SW 1271 (cell line): ENCODE measurements at places on chromosomes 4 and X.

- no peak for DNase-seq
Measured at GRCh38 chr4:128601991-128602695, 207.4 kb upstream of the JADE1 start.

DNA sequence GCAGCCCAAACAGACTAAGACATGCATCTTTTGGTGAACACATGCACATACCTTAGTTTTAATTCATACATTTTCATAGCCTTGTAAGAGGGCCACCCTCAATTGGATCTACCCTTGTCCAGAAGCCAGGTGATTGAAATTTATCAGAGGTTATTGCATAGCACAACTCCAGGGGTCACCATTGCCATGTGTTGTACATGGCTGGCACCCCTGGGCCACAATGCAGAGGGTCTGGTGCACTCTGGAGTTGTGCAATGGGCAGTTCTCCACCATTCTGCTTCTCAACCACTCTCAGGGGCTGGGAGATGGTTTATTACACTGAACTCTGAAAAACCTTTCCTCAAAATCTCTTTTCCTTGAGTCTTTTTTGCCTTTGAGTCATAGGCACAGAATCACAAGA is 184.4 kb upstream of the CXorf66 start:
- no peak for DNase-seq

DNA sequence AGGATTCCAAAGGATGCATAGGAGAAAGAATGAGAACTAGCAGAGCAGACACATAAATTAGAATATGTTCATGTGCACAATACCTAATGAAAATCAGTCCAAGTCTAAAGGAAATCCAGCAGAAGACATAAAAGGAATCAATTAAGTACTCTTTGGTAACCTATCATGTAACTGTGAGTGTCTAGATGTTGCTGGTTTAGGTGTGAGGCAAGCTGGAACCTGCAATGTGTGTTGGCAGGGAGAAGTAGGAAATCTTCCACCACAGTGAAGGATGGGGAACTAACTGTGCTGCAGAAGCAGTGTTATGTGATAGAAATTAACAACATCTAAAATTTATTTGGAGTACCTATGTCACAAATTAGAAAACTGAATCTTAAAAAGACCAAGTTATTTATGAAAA is 330.8 kb upstream of the DKK2 start:
- DNase-seq: no peak

- no peak for DNase-seq
Measured at GRCh38 chrX:13094374-13094773, 50.0 kb upstream of the FAM9C start.

DNA sequence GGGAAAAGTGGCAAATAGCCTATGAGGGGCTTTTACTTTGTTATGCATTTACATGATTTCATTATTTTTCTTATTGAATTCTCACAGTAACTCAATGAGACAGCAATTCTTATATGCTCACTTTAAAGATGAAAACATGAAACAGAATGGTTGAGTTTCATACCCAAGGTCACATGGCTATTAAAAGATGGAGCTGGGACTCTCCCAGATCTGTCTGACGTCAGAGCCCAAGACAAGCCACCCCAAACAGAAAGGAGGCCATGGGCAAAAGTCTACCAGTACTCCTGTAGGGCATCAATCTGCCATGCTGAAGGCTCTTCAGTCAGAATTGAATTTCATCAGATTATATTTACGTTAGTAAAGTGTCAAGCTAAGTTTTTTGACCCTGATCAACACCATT is 13.2 kb downstream of the HSD17B11 start:
- DNase-seq: no peak

DNA sequence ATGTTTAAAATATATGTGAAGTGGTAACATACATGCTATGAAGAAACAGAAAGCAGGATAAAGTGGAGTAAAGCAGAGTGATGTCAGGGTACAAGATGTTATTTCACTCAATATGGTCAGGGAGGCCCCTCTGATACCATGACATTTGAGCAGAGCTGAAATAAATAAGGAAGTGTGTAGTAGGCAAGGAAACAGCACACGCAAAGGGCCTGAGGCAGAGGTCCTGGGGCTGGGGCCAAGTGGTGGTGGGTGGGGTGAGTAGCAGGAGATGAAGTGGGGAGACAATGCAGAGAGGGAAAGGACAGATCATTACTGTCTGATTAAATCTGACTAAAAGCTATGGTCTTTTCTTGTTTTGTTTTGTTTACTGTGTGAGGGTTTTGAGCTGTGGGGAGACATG is 61.1 kb downstream of the FAM13A start:
- DNase-seq: no peak

- DNase-seq: no peak
Measured at GRCh38 chrX:53481093-53481492, 46.9 kb upstream of the HSD17B10 start.

DNA sequence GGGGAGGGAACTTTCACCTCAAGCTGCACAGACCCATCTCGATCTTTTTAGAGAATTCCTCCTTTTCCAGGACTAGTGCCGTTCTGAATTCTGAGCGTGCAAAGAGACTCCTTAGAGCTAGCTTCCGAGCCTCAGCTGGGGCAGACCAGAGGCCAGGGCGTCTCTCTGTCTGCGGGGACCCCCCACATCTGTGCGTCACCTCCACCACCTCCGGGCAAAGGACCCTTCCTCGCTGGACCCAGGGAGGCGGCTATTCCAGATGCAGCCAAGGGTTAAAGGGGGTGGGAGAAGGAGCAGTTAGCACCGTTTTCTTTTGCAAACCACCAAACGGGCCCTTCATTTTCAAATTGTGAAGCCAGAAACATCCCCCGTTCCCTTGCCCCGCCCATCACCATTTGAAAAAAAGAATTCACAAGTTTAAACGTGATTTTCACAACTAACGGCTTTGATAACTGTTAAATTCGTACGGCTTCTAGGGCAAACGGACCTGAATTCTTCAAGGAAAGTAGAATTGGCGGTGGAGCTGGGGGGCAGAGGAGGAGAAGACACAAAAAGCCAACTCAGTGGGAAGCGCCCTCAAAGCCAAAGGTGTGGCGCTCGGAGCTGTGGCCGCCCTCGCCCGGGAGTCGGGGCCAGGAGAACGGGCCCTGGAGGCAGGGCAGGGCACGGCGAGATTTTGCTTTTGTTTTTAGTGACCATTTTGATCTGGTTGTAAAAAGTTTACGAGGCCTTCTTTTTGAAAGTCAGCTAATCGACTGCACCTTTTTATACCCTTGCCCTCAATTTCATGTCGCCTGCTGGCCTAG is 3.3 kb upstream of the PDGFRA start:
- DNase-seq: no peak

DNA sequence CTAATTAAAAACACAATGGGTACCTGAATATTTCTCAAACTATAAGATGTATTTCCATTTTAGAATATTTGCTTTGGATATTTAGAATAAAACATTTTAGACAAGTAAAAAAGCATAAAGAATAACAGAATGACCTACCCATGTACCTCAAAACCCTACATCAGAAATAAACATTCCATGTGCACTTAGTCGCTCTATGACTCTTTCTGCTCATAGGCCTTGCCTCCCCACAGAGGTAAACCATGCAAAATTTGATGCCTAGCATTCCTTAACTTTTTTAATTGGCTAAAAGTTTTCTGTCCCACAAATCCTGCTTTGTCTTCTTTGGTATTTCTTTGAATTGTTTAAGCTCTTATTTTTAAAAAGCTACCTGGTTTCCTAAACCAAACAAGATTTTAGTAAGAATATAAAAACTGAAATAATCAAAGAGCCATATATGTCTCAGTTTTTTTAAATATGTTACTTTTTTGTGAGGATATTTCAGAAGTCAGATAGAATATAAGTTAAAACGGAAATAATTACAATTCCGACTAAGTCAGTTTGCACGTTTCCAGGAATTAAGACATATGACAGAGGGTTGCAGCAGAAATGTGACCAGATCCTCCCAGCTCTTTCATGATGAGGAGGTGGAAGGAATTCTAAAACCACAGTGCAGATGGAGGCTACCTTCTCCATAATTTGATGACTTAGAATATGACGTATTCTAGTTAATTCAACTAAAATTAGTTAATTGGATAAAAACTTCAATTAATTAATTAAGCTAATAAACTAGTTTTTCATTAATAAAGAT is 102.5 kb downstream of the FIP1L1 start:
- DNase-seq: no peak

GRCh38 chr4:171629182-171629581 is 184.0 kb upstream of the GALNTL6 start:
- no peak for DNase-seq

DNA sequence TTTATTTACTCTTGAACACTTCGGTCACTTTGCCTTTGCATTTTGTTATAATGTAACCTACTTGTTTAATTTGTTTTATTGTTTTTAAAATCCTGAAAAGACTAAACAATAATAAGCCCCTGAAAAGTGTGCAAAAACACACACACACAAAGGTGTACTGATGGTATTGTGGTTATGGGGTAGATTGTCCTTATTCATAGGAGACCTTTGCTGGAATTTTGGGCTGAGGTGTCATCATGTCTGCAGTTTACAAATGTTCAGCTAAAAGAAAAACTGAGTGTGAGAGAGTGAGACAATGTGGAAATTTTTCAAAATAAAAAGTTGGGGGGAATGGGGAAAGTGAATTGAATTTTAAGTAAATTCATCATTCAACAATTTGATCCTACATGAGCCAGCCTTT is 174.9 kb downstream of the QDPR start:
- no peak for DNase-seq

- peak; percentile 42 for DNase-seq
Measured at GRCh38 chrX:45769761-45770582, 569.3 kb upstream of the DIPK2B start.

DNA sequence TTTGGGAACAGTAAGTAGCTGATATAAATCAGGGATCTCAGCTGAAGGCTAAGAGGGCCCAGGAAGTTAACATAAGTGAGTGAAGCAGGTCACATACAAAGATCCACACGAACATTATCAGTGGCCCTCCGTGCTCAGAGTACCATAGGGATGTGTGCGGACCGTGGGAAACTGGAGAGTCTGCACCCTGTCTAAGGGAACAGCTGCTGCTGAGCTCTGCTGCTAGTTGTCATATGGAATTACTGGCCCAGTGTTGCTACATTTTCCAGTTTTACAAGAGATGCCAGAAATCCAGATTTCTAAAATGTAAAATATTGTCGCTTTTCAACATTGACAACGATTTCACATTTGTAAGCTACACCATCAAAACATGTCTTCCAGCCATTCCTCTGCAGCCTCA is 90.5 kb downstream of the RTL5 start:
- no peak for DNase-seq

DNA sequence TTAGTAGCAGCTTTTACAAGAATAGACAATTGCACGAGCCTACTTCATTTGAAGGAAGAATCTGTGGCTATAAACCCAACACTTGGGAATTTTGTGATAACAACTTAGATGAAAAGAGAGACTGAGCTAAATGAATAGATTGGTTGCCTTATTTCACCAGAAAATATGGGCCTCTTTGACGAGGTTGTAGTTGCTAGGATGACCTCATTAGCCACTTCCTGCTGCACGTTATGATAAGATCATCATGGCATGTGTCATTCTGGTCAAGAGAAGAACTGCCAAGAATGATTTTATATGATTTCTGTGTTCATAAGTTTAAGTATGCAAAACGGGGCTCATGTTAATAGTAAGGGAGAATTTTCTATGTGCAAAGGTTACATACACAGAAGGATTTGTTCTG is 321.9 kb upstream of the GIMD1 start:
- DNase-seq: no peak

GRCh38 chrX:148613636-148614035 is 113.2 kb downstream of the AFF2 start:
- no peak for DNase-seq

- no peak for DNase-seq
Measured at GRCh38 chr4:147336252-147336651, 144.6 kb upstream of the EDNRA start.

GRCh38 chr4:107755841-107756356 is 35.9 kb upstream of the PAPSS1 start:
- DNase-seq: no peak

DNA sequence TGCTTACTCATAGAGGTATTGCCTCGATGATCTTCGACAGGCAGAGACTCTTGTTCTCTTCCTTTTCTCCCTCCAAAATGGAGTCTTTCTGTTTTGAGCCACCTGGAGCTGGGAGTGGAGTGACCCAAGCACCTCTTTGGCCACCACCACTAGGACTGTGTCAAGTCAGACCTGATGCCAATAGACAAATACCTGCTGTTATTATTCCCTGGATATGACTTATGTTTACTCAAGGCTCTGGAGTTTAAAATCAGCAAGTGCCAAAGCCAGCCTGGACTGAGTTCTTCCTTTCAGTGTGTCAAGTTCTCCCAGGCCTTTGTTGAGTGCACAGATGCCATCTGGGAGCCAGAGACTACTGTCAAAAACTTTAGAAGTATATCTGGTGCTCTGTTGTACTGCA is 130.2 kb upstream of the SLC6A14 start:
- DNase-seq: no peak

GRCh38 chr4:26032630-26033317 is 118.8 kb downstream of the SMIM20 start:
- no peak for DNase-seq

DNA sequence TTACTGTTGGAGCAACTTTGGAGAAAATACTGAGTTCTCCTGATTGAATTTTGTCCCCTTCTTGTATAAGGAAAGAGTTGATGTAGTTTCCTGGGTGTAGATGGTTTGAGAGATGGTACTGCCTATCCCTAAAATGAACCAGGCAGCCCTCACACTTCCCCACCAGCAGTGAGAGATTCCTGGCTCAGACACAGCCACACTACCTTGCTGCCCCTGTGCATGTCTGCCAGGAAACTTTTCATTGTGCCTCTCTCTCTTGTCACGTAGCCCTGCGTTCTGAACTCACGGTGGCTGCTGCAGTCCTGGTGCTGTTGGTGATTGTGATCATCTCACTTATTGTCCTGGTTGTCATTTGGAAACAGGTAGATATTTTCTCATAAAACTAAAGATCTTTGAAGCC is 45.2 kb downstream of the PDGFRA start:
- DNase-seq: no peak

- DNase-seq: no peak
Measured at GRCh38 chr4:993111-994029, at the start of gene SLC26A1. SLC26A1 (minus strand) TSS chr4:993404; CDS start chr4:991703, 1,701 bp downstream.

- DNase-seq: no peak
Measured at GRCh38 chr4:8403976-8404375, 36.5 kb downstream of the ACOX3 start.

DNA sequence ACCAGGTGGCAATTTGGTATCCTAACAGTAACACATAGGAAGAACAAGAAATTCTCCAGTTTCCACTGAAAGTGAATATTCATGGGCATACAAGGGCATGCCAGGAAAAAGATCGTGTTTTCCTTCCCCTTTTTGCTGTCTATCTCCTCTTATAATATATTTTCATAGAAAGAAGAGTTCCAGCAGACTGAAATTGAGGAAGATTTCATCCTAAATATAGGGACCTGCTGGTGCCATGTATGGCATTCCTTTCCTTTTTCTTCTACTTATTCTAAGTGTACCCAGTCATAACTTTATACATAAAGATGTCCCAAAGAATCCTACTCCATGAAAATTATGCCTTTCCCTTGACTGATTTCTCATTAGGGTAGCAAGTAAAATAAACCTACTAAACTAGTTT is 40.8 kb upstream of the KCNIP4 start:
- DNase-seq: no peak

DNA sequence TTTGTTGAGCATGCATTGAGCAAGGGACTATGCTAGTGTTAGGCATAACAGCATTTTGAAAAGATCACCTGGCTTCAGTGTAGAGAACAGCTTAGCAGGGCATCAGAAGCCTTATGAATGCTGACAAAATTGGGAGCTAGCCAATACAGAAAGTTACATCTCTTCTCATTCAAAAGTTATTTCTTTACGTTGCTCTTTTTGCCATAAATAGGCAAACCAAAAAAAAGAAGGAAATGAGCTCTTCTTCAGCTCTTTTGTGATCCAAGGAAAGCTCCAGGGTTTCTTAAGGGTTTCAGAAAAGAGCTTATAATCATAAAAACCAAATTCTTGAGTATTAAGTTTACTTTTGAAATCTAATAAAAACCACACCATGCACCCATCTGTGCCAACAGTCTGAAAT is 35.2 kb upstream of the LNX1 start:
- DNase-seq: no peak
